SHP77 (cell line): ENCODE measurements at places on chromosomes 2 and 18.

- DNase-seq: no peak
Measured at GRCh38 chr2:32976409-32977063, 29.8 kb downstream of the LTBP1 start.

DNA sequence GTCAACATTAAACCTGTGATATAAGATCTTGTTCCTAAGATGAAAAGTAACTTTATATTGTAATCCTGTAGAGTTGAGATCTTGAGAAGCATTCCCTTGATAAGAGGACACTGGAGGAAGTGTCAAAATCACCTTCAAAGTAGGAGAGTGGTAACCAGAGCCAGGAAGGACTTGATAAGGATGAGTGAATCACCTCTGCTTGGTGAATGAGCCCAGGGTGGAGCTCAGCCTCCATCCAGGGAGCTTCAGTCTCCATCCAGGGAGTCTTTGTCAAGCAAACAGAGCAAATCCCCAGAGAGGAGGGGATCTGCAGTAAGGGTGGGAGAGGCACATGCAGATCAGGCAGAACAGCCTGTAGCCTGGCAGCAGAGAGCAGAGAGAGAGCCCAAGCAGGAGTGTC, 167.1 kb upstream of the SIX2 start:
- no peak for DNase-seq

- DNase-seq: no peak
Measured at GRCh38 chr2:170145191-170145590, 32.8 kb upstream of the MYO3B start.

- DNase-seq: no peak
Measured at GRCh38 chr2:197113275-197113711, 186.8 kb upstream of the PGAP1 start.

DNA sequence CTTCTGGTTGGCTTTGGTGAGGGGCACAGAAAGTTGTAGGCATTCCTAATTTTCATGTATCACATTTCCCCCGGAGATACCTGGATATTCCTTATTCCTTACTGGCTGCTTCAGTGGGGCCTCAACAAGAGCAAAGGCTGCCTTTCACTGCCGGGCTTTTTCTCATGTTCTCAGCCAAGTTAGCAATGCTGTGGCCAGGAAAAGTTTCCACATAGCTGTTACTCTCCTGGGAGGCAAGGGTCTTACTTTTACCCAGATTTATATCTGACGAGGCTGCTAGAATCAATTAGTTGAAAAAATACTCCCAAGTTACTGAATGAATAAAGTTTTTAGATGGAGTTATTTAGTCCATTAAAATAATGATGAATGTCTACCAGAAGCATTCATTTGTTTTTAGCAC, 230.5 kb downstream of the ZNF407 start:
- no peak for DNase-seq

DNA sequence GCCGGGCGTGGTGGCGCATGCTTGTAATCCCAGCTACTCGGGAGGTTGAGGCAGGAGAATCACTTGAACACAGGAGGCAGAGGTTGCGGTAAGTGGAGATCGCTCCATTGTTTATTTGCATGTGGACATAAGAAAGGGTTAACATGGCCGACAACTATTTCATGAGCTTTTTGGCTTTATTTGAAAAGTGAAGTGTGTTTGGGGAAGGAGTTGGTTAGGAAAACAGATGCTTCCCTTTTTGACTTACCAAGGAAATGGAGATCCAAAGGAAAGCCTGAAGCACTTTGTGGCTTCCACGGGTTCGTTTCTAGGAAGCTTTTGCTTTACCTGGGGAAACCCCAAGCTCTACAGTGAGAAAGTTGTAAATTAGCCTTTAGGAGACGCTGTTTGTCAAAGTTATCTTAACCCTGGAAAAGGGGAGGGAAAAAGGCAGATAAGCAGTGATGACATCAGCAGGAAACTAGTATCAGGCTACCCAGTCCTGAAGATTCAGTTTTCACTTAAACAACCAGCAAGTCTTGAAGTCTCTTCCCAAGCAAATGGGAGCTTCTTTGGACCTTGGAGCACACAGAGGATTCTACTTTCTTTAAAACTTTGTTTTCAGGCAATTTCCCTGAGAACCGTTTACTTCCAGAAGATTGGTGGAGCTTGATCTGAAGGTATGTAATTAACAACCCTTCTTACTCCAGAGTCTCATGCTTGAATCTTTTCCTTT, at the start of gene CASP10:
Gene CASP10, plus strand, starts transcription at position 492 of the 715 bp plus-strand sequence. CDS start 2,637 bp downstream, outside the sequence.
- DNase-seq: no peak

DNA sequence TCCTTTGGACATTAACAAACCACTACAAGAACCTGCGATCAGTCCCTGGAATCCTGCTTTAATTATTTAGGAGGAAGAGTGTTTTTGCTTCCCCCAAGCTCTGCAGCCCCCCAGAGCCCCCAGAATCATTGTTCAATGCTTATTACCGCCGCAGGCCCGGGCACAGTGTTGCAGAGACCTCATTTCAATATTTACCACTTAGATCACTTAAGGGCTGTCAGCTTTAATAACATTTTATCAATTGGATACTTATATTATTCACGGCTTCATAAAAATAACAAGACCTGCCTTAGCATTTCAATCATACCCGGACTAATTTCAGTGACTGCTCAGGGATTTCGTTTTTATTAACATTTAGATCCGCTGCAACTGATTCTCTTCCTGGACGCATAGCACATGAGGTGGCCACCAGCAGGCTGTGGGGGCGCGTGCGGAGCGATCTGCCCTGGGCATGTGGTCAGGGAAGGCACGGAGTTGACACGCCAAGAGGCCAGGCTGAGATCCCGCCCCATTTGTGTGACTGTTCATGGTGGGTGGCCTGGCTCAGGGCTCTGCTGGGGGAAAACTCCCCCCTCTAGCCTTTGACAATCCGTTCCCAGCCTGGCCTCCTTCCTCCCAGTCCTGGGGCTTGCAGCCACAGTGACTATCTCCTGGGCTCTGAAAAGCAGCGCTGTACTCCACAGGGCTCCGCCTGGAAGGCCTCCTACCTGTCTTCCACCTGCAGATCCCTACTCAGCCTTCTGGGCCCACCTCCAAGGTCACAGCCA, 267.6 kb downstream of the SRBD1 start:
- no peak for DNase-seq

DNA sequence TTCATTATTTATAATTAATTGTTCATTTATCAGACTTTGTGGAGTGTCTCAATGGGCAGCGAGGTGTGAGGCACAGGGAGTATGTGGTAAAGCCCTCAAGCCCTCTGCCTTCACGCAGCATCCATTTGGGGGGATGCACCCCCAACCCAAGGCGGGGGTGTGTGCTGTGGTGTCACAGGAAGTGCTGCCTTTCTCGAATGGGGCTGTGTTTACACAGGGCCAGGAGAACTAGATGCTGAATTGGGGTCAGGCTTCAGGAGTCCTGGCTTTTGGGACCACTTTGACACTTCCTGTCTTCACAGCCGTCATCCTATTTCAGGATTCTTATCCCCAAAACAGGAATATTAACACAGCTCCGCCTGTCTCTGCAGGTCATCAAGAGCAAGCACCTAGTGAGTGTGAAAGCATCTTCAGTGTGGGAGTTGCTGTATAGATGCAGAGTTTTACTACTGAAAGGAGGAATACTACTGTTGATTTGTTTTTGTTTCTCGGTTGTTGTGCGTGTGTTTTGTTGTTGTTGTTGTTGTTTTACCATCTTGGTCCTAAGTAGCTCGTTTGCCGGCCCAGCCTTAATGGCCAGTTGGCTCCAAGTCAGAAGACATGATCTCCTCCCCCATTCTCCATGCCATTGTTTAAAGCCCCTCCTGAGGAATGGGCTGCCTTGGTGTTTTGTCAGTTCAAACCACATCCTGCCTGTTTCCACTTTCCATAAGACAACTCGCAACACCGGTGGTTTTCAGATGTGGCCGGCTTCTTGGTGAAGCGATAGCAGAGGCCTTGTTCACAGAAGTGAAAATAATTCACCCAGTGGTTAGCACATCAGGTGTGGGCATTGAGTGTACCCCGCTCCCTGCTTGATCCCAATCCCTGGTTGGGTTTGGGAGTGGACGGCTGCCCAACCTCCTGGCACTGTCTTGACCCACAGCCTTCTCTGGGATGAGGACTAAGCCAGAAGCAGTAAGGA, 221.3 kb downstream of the BCL2 start:
- DNase-seq: no peak

GRCh38 chr2:109476641-109477441, 136.9 kb downstream of the SEPTIN10 start:
- no peak for DNase-seq

GRCh38 chr2:240499309-240500301, 58.2 kb downstream of the ANKMY1 start:
- no peak for DNase-seq

- no peak for DNase-seq
Measured at GRCh38 chr18:58476516-58477256, 152.2 kb downstream of the ALPK2 start.

GRCh38 chr2:135074216-135074615, 22.1 kb downstream of the RAB3GAP1 start:
- no peak for DNase-seq

DNA sequence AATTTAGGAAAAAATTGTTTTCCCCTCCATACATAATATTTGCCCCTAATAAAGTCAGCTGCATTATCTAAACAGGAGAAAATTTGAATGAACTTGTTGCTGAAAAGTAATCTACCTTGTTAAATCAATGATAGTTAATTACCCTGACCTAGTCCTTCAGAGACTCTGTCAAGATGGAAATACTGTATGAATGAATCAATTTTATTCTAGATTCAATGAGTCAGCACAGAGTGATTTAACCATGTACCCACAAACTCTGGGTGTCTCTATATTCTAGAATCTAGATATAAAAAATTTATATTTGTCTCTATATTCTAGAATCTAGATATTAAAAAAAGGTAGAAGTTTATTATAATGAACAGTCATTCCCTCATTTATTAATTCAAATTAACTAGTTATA, 36.2 kb downstream of the NDUFAF7 start:
- DNase-seq: no peak

DNA sequence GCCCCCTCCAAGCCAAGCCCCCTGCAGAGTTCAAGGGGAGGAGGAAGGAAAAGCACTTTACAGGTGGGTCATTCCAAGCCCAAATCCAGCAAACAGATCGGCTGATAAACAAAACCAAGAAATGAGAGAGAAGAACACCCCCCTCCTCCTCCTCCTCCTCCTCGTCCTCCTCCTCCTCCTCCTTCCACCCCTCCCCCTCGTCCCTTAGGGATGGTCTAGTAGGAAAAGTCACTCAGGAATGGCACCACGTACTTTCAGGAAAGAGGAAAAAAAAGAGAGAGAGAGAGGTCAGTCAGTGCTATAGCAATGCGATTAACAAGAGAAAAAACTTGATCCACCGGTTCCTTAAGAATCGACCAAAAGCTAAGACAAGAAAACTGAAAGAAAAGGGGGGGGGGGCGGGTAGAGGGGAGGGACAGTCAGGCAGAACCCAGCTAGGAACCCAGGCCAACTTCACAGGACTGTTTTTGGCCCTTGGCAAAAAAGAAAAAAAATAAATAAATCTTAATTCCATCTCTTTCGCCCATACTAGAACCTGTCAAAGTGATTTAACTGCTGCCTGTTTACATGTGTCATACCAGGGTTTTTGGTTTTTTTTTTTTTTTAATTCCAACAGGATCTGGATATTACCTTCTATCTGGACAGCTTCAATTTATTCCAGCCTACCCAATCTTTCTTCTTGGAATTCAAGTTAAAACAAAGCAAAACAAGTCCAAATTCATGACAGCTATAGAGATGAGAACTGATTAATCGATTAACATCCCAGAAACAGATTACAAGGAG, 906 bp downstream of the IKZF2 start:
- no peak for DNase-seq

DNA sequence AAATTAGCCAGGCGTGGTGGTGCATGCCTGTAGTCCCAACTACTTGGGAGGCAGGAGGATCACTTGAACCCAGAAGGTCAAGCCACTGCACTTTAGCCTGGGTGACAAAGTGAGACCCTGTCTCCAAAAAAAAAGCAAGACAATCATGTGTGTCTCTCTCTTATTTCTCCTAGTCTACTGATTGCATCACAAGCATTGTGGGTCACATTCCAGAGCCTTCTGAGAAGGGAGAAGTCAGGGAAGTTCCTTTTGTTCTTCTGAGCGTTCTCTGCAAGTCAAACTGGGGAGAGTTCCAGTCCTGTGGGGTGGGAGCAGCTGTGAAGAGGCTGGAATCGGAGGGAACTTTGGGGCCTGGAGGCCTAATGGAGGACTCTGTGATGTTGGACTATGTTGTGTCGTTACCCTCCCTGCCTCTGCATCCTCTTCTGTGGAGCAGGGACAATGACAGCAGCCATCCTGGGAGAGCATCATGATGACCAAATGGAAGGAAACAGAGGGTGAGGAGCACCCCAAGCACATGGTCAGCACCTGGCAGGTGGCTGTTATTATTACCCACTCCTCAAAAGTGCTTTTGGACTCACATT, 115.4 kb downstream of the MRO start:
- DNase-seq: no peak

GRCh38 chr2:216188559-216188850, 79.4 kb downstream of the XRCC5 start:
- DNase-seq: no peak

GRCh38 chr2:108363908-108364225, 13.9 kb upstream of the SULT1C4 start:
- DNase-seq: no peak

DNA sequence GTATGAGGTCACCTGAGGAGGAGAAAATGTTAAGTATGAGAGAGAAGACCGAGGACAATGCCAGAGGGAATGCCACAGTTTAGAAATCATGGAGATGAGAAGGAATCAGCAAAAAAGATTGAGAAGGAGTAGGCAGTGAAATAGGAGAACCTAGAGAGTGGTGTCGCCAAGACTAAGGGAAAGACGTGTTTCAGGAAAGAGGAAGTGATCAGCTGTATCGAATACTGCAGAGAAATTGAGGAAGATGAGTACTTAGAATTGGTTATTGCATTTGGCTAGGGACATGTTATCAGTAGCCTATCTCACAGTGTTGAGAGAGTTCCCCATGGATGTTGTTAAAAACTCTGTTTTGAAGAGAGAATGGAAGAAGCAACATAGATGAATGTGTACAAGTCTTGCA, 112.3 kb downstream of the GALNT1 start:
- no peak for DNase-seq

- DNase-seq: no peak
Measured at GRCh38 chr2:128585706-128586105, 267.0 kb upstream of the HS6ST1 start.

GRCh38 chr2:192002418-192002817, 155.5 kb upstream of the CAVIN2 start:
- DNase-seq: no peak

- DNase-seq: no peak
Measured at GRCh38 chr2:155060896-155061295, 362.4 kb downstream of the KCNJ3 start.

DNA sequence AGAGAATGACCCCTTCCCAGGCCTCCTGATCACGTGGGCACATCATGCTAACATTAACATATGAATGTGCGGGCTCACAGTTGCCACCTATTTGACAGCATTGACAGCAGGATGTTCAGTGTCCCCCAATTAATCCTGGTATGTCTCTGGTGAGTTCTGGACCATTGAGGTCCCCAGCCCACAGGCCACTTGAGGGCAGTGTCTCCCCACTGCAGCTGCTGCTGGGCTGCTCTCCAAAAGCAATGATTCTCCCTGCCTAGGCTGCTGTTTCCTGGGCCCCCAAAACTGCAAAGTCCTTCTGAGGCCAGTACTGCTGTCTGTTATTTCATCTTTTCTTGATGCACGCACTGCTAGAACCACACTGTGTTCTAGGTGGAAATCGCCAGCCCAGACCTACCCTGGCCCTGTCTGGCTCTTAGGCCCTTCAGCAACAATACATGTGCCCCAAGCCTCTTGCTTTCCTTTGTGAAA, 52.7 kb upstream of the MAPK4 start:
- no peak for DNase-seq

GRCh38 chr2:128369602-128370467, 51.2 kb upstream of the HS6ST1 start:
- DNase-seq: no peak

GRCh38 chr2:36380624-36381481, 25.3 kb downstream of the CRIM1 start:
- no peak for DNase-seq

- DNase-seq: peak; percentile 42
Measured at GRCh38 chr18:72235422-72235821, 308.7 kb downstream of the CBLN2 start.
